ENCODE measurements at places on chromosomes 6 and 20. TPM values are rescaled to one million over a fixed set of nuclear protein-coding genes. Genes with fewer than 3 reads are reported as not detected.

The C20orf173 gene
- total RNA-seq, result not detected

The BMP2 gene
- 2.3 TPM for total RNA-seq

The TMEM200A gene
- total RNA-seq, result not detected

The GSTA1 gene
- total RNA-seq, result not detected

The HELZ2 gene
- total RNA-seq, result 12.8 TPM

The HTR1E gene
- total RNA-seq, result not detected

The ARMC2 gene
- 9.5 TPM for total RNA-seq

The SMOC2 gene
- total RNA-seq, result 16.4 TPM

The TRAPPC3L gene
- not detected for total RNA-seq

The BPIFB4 gene
- total RNA-seq, result not detected
